Prostate gland (tissue), 2 donors: ENCODE measurements at places on chromosomes 1 and 21.
A peak's percentile ranks its signal among the peaks of the same experiment; 100 is the strongest.

GRCh38 chr1:224700918-224701531, 84.9 kb downstream of the CNIH3 start:
- H3K4me1 ChIP-seq, result no peaks in the 10 kb centered on the region
- H3K27ac ChIP-seq, result no peak overlapping the region
- no peak overlapping the region for H3K4me3 ChIP-seq
- no peak for DNase-seq

DNA sequence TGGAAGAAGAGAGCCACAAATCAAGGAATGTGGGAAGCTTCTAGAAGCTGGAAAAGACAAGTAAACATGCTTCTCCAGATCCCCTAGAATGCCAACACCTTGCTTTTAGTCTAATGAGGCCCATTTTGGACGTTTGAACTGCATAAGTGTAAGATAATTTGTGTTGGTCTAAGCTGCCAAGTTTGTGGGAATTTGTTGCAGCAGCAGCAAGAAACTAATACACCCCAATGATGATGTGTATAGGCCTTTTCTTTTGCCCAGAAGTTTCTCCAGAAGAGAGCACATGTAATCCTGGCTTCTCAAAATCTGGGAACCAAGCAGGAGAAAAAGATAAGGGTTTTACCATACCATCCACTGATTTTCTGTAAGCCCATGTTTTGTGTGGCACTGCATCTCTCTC, 96.1 kb upstream of the DPT start:
- DNase-seq, result no peak
- no peaks in the 10 kb centered on the region for H3K36me3 ChIP-seq
- no peak overlapping the region for H3K4me3 ChIP-seq
- no peaks in the 10 kb centered on the region for H3K27me3 ChIP-seq
- H3K4me1 ChIP-seq, result no peaks in the 10 kb centered on the region
- H3K27ac ChIP-seq, result no peak overlapping the region

- no peaks in the 10 kb centered on the region for H3K27me3 ChIP-seq
- no peak for DNase-seq
- no peak overlapping the region for H3K27ac ChIP-seq
- no peak overlapping the region for H3K4me3 ChIP-seq
Measured at GRCh38 chr1:39110325-39110851, 84.2 kb downstream of the NDUFS5 start.

- H3K4me3 ChIP-seq, result no peak overlapping the region
- H3K4me1 ChIP-seq, result no peaks in the 10 kb centered on the region
- no peak overlapping the region for H3K27ac ChIP-seq
- no peaks in the 10 kb centered on the region for H3K27me3 ChIP-seq
- no peaks in the 10 kb centered on the region for H3K36me3 ChIP-seq
Measured at GRCh38 chr1:244349103-244349531, 102.6 kb downstream of the ADSS2 start.

DNA sequence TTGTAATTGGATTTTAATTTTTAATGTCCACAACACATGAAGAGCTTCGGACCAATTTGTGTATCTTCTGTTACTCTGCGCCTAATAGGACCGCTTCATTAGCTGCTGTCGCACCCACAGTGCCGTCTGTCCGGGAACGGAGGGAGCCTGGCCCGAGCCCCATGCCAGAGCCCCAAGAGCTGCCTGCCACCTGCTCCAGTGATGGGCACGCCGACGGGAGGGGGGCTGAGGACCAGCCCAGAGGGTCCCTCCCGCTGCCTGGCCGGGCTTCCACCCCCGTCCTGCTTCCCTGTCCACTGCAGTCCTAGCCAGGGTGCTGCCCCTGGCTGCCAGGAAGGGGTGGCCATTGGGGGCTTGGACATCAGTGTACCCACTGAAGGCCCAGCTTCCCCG, 30.3 kb upstream of the PLCH2 start:
- H3K27ac ChIP-seq, result no peak overlapping the region
- no peaks in the 10 kb centered on the region for H3K4me1 ChIP-seq
- H3K27me3 ChIP-seq, result no peaks in the 10 kb centered on the region
- H3K4me3 ChIP-seq, result no peak overlapping the region
- no peaks in the 10 kb centered on the region for H3K36me3 ChIP-seq

- no peak for DNase-seq
- H3K27ac ChIP-seq, result no peak overlapping the region
- H3K36me3 ChIP-seq, result no peaks in the 10 kb centered on the region
- no peaks in the 10 kb centered on the region for H3K4me1 ChIP-seq
- H3K4me3 ChIP-seq, result no peak overlapping the region
Measured at GRCh38 chr1:156552518-156552917, 19.8 kb downstream of the IQGAP3 start.

- DNase-seq, result no peak
- H3K4me1 ChIP-seq, result no peaks in the 10 kb centered on the region
- H3K27ac ChIP-seq, result no peak overlapping the region
- H3K4me3 ChIP-seq, result no peak overlapping the region
- no peaks in the 10 kb centered on the region for H3K27me3 ChIP-seq
Measured at GRCh38 chr1:19860418-19860817, 21.8 kb upstream of the OTUD3 start.

DNA sequence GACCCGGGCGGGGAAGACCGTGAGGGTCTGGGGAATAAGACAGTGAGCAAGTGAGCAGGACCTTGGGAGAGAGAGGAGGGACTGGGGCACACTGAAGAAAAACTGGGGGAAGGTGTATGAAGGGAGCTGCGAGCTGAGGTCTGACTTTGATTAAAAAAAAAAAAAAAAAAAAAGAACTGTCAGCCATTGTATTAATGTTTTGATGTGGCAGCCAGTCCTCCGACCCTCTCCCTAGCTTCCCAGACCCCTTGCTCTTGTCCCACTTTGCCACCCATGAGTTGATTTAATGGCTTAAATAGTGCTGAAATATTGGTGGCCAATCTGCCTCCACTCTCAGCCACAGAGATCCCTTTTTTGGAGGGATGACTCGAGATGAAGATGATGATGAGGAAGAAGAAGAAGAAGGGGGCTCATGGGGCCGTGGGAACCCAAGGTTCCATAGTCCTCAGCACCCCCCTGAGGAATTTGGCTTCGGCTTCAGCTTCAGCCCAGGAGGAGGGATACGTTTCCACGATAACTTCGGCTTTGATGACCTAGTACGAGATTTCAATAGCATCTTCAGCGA, 652 bp downstream of the HAX1 start:
- H3K36me3 ChIP-seq, result peaks cover 8% of the 10 kb centered on the region
- peak overlapping the region; percentile 81 for H3K27ac ChIP-seq
- no peak for DNase-seq
- H3K4me1 ChIP-seq, result peaks cover 3% of the 10 kb centered on the region
- no peaks in the 10 kb centered on the region for H3K27me3 ChIP-seq

GRCh38 chr1:233063462-233063861, 113.1 kb downstream of the NTPCR start:
- no peaks in the 10 kb centered on the region for H3K36me3 ChIP-seq
- H3K27ac ChIP-seq, result no peak overlapping the region
- H3K27me3 ChIP-seq, result no peaks in the 10 kb centered on the region
- no peak for DNase-seq
- H3K4me3 ChIP-seq, result no peak overlapping the region
- H3K4me1 ChIP-seq, result no peaks in the 10 kb centered on the region

DNA sequence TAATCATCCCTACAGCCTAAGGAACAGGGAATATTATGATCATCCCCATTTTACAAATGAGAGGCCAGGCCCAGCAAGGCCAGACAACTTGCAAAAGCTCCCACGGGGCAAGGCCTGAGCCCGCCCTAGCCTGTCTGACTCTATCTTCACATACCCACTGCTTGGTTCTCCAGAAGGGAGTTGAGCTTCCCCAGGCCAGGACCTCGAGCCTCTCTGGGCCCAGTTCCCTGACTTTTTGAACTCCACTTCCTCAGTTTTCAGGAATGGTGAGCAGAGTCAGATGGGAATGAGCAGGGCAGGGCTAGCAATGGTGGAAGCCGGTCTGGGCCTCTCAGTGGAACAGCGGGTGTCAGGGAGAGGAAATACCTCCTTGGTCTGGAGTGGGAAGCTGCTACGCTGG, 39.3 kb downstream of the CACNA1S start:
- H3K4me3 ChIP-seq, result no peak overlapping the region
- no peaks in the 10 kb centered on the region for H3K4me1 ChIP-seq
- no peaks in the 10 kb centered on the region for H3K36me3 ChIP-seq
- no peaks in the 10 kb centered on the region for H3K27me3 ChIP-seq

- no peak overlapping the region for H3K27ac ChIP-seq
- no peak overlapping the region for H3K4me3 ChIP-seq
- no peaks in the 10 kb centered on the region for H3K27me3 ChIP-seq
- H3K36me3 ChIP-seq, result no peaks in the 10 kb centered on the region
- no peaks in the 10 kb centered on the region for H3K4me1 ChIP-seq
Measured at GRCh38 chr1:198220428-198220827, 63.6 kb downstream of the NEK7 start.

DNA sequence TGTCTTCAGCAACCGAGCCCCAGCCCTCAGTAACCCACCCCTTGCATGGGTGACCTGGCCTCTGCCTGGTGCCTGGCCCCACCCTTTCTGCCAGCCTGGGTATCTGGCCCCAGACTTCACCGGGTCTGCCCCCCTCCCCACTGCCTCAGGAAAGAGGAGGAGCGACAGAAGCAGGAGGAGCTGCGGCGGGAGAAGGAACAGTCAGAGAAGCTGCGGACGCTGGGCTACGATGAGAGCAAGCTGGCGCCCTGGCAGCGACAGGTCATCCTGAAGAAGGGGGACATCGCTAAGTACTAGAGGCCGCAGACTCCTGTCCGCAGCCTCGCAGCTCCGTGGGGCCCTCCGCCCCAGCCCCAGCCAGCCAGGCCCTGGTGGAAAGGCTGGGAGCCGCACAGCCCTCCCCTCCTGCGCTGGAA, 6.1 kb downstream of the TNFRSF25 start:
- H3K27ac ChIP-seq, result no peak overlapping the region
- H3K4me3 ChIP-seq, result no peak overlapping the region
- H3K36me3 ChIP-seq, result no peaks in the 10 kb centered on the region

DNA sequence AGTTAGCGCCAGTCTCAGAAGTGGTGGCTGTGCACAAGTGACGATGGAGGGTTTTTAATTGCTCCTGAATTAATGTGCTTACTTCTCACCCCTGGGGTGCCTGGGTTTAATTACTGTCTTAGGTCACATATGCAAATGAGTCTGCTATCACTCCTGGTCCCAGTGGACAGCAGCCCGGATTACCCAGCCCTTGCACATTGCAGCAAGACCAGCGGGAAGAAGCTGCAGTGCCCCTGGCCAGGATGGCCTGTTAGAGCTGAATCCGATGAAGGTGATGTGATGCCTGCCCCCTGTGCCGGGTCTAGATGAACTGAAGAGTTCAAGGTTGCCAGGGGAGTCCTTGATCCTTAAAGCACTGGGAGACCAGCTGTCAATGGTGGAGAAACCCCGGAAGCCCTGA, 24.2 kb downstream of the ENO1 start:
- no peak overlapping the region for H3K4me3 ChIP-seq
- no peaks in the 10 kb centered on the region for H3K4me1 ChIP-seq

- H3K27me3 ChIP-seq, result no peaks in the 10 kb centered on the region
- H3K36me3 ChIP-seq, result no peaks in the 10 kb centered on the region
- no peak overlapping the region for H3K4me3 ChIP-seq
- no peaks in the 10 kb centered on the region for H3K4me1 ChIP-seq
- no peak for DNase-seq
Measured at GRCh38 chr1:160576390-160576789, 2.9 kb downstream of the CD84 start.

DNA sequence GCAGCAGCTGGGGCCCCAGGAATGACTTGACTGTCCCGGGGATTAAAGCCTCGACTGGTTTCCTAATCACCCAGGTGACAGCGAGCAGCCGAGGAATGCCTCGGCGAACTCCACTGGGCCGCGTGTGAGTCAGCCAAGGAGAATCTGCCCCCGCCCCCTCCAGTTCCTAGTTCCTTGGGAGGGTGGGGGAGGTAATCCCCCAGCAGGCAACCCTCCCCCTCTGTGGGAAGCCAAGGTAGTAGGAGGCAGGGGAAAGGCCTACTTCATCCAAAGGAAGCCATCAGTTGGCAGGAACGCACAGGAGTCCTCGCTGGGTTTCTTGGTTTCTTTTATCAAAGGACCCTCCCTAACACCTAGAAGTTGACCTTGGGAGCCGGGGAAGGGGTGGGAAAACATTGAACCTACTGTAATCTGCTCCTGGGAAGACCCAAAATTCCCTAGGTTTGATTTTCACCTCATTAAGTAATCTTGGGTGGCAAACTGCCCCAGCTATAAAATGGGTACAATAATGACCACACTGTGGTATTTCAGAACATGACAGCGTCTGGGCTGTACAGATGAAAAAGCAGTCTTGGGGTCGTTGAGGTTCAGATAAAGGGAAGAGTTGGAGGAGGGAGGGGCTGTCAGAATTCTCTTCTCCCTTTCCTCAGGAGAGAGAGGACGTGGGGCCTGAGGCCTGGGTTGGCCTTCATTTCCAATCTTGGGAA, 1.4 kb downstream of the TENT5B start:
- peak; percentile 73 for DNase-seq
- no peaks in the 10 kb centered on the region for H3K36me3 ChIP-seq
- H3K27me3 ChIP-seq, result no peaks in the 10 kb centered on the region
- peak overlapping the region; percentile 34 for H3K4me3 ChIP-seq
- peaks cover 14% of the 10 kb centered on the region for H3K4me1 ChIP-seq

GRCh38 chr1:192852001-192852947, 43.4 kb downstream of the RGS2 start:
- no peak overlapping the region for H3K4me3 ChIP-seq
- no peaks in the 10 kb centered on the region for H3K36me3 ChIP-seq
- no peaks in the 10 kb centered on the region for H3K27me3 ChIP-seq
- no peaks in the 10 kb centered on the region for H3K4me1 ChIP-seq
- DNase-seq, result no peak
- no peak overlapping the region for H3K27ac ChIP-seq

GRCh38 chr1:224408294-224408590, 26.4 kb downstream of the WDR26 start:
- DNase-seq, result no peak
- H3K27ac ChIP-seq, result no peak overlapping the region
- no peak overlapping the region for H3K4me3 ChIP-seq
- H3K27me3 ChIP-seq, result no peaks in the 10 kb centered on the region
- H3K4me1 ChIP-seq, result no peaks in the 10 kb centered on the region
- H3K36me3 ChIP-seq, result peaks cover 7% of the 10 kb centered on the region

DNA sequence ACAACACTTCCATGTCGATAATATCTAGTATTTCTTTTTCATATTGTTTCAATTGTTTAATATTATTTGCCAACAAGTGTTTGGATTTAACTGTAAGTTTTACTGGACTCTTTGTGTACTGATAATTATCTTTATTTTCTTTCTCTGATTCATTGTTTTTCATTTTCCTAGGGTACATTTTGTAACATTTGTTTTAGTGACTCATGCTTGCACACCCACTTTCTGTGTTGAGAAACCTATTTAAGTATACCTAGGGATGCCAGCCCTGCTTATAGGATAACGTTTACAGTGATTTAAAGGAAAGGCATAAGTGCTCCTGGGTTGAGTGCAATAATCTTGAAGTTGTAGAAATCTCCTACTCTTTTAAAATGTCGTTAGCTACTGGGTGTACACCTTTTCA, 1386.0 kb upstream of the ADGRL4 start:
- H3K36me3 ChIP-seq, result no peaks in the 10 kb centered on the region
- peak; percentile 10 for DNase-seq
- no peak overlapping the region for H3K4me3 ChIP-seq
- no peaks in the 10 kb centered on the region for H3K4me1 ChIP-seq
